ENCODE measurements at places on chromosomes 6 and 20.

GRCh38 chr20:40232273-40232672 is 456.8 kb downstream of the MAFB start:
- DNase-seq, result no peak

- no peak for DNase-seq
Measured at GRCh38 chr20:33694639-33695012, 8.4 kb upstream of the E2F1 start.

- peak; percentile 57 for DNase-seq
Measured at GRCh38 chr20:561437-562231, 18.0 kb upstream of the CSNK2A1 start.

DNA sequence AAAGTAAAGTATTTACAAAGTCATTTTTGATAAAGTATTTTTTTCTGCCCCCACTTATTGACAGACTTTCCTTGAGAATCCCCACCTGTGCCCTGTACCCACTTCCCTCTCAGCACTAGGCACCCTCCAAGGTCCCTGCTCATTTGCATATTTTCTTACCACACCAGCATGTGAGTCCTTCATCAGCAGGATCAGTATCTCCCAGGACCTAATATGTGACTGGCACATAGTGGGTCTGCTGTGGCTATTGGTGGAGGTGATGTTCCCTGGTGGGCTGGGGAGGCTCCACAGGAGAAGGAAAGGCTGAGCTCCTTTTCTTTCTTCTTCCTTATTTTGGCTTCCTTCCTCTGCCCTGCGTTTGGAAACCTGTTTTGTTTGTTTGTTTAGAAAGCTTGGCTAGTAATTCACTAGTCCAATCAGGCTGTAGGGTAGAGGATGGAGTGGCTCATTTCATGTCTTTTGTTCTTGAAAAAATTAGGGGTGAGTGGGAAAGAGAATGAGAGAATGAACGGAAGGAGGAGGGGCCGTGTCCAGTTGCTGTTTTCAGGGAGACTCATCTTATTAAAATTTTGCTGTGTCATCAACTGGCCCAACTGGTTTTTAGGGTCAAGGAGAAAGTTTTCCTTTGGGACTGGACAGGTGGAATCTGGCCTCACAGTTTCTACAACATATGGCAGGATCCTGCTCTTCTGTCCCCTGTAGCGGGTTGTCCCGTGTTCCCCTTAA is 2.8 kb upstream of the RNF24 start:
- no peak for DNase-seq

- no peak for DNase-seq
Measured at GRCh38 chr6:159092631-159093030, 47.8 kb upstream of the TAGAP start.

GRCh38 chr6:104680539-104680938 is 179.2 kb downstream of the HACE1 start:
- no peak for DNase-seq

GRCh38 chr6:2556761-2557160 is 194.0 kb downstream of the MYLK4 start:
- no peak for DNase-seq

- no peak for DNase-seq
Measured at GRCh38 chr6:152595499-152595898, 41.7 kb downstream of the SYNE1 start.

DNA sequence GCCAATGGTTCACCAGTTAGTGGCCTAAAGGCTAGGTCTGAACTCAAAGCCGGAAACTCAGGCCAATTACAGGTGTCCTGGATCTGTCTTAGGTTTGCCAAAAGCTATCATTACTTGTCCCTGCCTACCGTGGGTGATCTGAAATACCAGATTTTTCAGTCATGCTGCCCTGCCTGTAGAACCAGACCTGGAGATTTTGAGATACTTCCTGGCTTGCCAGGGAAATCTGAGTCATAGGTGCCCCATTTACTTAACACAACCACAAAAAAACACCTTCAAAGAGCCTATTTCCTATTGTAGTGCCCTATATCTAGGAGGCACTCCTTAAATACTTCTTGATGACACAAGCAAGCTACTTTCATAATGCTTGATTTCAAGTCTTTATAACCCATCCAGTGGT is 13.9 kb upstream of the RANBP9 start:
- DNase-seq, result no peak

GRCh38 chr6:86537292-86537861 is 400.0 kb upstream of the HTR1E start:
- DNase-seq, result no peak

DNA sequence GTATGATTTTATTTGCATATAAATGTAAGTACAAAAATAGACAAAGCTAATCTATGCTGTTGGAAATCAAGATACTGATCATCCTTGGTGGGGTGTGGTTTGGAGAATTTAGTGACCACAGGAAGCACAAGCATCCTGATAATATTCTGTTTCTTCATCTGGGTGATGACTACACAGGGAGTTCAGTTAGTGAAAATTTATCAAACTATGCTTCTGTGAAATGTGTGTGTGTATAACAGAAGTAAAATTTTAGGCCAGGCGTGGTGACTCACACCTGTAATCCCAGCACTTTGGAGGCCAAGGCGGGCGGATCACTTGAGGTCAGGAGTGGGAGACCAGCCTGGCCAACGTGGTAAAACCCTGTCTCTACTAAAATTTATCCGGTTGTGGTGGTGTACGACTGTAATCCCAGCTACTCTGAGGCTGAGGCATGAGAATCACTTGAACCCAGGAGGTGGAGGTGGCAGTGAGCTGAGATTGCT is 20.6 kb downstream of the ENPP3 start:
- DNase-seq, result no peak

GRCh38 chr20:24873025-24873620 is 75.9 kb upstream of the CST7 start:
- DNase-seq, result no peak

GRCh38 chr6:105318660-105319059 is 84.2 kb downstream of the PREP start:
- DNase-seq, result no peak

DNA sequence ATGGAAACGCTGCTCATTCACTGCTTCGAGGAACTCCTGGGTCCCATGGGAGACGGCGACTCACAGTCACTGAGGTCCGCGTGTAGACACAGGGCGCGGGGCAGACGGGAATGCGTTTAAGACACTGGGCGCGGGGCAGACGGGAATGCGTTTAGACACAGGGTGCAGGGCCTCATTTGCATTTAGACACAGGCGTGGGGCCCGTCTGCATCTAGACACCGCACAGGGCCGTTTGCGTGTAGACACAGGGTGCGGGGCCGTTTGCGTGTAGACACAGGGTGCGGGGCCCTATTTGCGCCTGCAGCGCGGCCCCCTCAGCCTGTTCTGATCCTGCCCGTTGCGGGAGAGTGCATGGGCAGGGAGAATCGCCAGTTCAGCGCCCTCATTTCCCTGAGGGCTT is 10.4 kb downstream of the DACT2 start:
- DNase-seq, result no peak

GRCh38 chr20:10662661-10663458 is 10.9 kb downstream of the JAG1 start:
- no peak for DNase-seq

- DNase-seq, result no peak
Measured at GRCh38 chr6:138681627-138682026, 91.9 kb upstream of the CCDC28A start.

GRCh38 chr20:35910254-35910653 is 44.0 kb downstream of the SCAND1 start:
- DNase-seq, result no peak
